Activated CD4-positive, CD25-positive, alpha-beta regulatory T cell treated with anti-CD3 and anti-CD28 coated beads, Interleukin-2, amount 50 U/mL, for 16 hours (primary cell): ENCODE measurements at places on chromosomes 13 and 19.

GRCh38 chr13:51364404-51365008, 25.0 kb downstream of the SERPINE3 start:
- DNase-seq = no peak

DNA sequence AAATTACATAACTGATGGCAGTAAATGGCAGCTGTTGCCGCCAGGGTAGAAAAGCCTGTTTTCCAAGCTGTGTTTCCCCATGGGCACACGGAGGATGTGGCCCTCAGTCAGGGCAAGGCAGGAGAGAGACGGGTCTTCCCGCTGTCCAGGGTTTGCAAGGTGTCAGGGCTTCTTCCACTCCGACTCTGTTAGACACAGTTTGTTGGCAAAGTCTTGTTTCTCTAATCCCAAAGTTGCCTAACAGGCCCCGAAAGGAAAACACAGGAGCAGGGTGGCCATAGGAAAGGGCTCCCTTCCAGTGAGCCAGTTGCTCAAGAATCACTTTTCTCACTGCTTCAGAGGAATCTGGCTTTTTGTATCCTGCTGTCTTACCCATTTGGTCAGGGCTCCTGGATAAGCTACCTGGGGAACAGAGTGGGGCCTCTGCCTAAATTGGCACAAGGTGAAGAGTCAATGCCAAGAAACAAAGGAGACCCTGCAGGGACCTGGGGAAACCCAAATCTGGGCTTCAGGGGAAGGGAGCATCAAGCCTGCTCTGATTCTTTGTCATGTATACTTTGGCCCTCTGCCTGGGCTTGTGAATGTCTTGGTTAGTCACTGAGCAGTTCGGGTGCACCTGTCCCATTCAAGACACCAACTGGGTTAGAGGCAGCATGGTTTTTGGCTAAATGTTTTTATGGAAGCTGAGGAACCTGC, 29.0 kb upstream of the CXCL17 start:
- DNase-seq = no peak

DNA sequence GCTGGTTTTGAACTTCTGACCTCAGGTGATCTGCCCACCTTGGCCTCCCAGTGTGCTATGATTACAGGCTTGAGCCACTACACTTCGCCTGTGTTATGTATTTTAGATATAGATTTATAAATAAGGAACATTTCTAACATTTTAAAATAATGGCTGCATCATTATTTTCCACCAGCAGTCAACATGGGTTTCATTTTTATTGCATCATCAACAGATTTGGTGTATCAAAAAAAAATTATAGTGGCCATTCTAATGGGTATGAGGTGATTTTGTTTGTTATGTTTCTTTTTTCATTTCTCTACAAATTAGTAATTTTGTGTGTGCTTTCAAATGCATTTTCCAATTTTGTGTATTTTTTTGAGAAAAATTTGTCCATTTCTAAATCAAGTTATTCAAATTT, 16.2 kb upstream of the ZNF93 start:
- DNase-seq = no peak

GRCh38 chr13:32124743-32125142, 93.2 kb downstream of the FRY start:
- no peak for DNase-seq

- DNase-seq = no peak
Measured at GRCh38 chr13:110067355-110068175, 239.4 kb downstream of the COL4A1 start.

DNA sequence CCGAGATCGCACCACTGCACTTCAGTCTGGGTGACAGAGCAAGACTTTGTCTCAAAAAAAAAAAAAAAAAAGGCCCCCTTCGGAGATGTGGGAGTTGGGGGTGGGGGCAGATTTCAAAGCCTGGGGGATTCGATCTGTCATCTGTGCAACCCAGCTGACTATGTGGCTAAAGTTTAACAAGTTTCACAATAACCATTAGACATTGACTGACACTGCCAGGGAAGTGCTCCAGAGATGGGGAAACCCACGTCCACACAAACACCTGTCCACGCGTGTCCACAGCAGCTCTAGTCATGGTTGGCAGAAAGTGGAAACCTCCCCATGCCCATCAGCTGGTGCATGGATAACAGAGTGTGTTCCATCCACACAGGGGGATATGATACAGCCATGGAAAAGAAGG, 37.6 kb upstream of the HOMER3 start:
- DNase-seq = no peak

DNA sequence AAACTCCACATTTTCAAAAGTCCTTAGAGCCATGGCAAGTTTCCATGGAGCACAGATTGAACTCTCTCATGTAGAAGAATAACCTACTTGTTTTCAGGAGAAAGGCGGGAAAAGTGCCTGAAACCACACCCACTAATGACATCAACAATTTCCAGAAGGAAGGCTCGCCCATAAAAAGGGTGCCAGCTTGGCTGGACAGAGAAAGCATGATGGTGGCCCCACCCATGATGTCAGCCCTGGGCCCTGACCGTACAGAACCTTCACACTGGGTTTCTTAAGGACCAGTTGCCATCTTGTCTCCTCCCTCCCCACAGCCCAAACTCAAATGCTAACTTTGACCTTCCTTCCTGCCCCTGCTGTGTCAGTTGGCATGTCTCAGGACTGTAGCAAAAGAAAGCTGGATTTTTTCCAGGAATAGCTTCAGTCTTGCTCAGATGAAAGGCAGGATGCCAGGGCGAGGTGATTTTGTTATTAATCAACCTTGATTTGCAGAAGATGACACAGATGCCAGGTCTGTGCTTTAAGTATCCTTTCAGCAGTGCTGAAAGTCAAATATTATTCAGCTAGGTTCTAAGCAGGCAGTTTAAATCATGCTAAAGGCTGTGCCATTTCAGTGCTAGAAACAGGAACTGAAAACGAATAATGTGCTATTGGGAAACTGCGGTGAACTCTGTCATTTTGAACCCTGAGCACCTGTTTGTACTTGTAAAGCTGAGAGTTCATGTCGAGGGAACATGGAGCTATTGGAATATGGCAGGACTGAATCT, 89.5 kb upstream of the RFC3 start:
- no peak for DNase-seq

GRCh38 chr13:71811344-71811743, 55.7 kb downstream of the DACH1 start:
- DNase-seq = no peak

DNA sequence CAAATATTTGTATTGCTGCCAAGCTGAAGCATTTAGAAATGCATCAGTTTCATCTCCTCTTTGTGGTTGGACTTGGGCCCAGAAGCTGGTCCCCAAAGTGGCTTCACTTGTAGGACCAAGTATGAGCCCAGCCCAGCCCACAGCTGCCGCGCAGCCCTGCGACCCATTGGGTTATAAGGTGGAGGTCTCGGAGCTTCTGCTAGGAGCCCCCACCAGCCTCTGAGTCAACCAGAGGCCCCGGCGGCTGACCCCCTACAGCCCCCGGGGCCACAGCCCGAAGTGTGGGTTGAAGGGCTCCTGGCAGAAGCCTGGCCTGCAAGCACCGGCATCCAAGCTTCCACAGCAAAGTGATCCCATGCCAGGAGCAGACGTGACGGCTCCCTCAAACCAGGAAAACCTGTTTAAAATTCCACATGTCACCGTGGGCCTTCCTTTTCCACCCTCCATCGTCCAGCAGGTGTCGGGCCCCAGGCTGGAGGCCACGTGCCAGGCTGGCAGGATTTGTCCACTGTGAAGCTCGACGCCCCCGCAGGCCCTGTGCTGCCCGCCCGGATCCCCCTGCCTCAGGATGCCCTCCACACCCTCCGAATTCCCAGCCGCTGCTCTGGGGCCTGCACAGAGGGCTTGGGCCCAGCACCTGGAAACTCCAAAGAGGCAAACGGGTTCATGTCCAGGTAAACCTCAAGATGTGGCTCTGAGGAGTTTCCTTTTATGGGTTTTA, 54.7 kb downstream of the C13orf46 start:
- DNase-seq = no peak

DNA sequence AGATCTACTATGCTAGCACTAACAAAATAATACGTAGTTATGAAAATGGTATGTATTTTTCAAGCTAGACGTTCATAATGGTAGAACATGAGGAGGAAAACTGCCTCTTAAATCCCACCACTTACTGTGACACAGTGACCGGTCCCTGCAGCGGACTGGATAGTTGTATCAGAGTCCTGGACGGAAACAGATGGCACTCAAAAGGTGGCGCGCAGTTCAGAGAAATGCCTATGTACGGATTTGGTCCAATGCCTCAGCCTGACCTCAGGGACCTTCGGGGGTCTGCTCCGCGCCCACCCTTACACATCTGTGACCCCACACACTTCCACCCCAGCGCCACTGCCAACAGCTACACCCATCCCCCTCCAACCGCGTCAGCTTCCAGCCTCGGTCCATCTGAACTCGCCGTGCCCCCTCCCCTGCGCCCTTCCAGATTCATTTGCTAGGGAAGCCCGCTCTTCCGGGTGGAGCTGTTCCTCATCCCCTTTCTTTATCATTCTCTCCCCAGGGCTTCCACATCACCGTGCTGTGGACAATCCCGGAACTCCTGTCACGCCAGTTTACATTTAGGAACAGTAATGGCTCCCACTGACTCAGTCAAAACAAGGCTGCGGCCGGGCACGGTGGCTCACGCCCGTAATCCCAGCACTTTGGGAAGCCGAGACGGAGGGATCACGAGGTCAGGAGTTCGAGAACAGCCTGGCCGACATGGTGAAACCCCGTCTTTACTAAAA, 792 bp upstream of the LENG8 start:
- DNase-seq = no peak

DNA sequence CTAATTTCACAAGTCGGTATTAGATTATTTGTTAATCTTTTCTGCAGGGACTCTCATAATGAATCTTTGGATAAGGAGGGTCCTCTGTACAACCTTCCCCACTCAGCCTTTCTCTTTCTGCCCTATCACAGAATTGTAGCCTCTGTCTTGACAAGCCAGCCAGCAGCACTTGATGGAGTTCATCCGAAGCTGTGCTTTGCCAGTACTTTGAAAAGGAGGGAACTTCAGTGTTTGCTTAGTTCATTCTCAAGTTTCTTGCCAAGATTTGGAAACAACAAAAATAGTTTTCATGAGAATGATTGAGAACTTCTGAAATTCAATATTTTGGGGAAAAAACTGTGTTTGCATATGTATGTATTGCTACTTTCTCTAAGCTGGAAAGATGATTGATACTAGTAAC, 69.3 kb upstream of the HMGB1 start:
- no peak for DNase-seq

GRCh38 chr13:106145997-106146864, 389.2 kb downstream of the EFNB2 start:
- no peak for DNase-seq
